HuH-7.5 (cell line): ENCODE measurements at places on chromosomes 12 and 14.

DNA sequence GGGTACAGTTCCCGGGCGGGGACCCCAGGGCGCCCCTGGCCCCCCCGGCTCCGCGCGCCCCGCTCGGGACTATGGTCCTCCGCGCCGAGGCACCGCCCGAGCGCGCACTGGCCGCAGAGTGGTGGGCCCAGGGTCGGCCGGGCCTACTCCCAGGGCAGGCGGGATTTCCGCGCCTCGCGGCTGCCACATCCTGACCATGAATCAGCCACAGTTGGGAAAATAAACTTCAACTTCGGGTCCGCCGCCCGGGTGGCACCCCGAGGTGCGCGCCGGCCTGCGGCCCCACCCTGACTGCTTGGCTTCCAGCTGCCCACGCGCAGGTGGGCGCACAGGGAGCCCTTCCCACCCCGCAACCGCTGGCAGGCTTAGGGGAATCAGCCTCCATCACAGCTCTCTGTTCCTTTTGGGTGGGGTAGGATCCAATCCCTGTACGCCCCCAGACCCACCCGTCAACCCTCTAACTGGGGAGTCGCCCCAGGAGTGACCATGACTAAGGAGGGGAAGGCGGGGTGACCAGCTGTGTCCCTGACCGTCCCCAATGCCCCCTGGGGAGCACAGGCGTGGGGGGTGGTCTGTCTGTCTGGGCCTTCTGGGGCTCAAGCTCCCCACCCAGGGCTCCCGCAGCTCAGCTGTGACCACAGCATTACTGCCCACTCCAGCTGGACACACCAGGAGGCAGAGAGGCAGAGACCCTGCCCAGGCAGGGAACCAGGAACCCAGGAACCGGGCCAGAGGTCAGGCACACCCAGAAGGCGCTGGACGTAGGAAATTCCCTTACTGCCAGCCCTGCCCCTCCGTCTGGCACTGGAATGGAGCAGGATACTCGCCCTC lies 678 bp downstream of the INF2 start:
- no peak for DNase-seq

DNA sequence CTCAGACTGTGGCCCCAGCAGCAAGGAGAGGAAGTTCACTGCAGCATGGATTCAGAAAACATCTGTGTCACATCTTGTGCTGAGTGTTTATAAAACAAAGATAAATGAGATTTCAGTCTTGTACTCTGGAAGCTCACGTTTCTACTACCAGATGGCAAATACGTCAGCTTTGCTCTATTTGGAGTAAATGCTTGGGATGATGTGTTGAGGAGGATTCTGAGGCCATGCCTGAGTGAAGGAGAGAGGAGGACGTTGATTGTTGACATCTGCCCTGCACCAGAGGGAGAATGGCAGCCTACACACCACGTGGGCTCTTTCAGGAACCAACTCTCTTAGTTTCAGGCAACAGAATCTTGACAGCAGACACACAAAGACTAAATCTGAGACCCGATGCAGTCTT lies 188.9 kb downstream of the TMEM132C start:
- no peak for DNase-seq

- peak; percentile 40 for DNase-seq
These were observed 2.0 kb downstream of the EMC9 start for GRCh38 chr14:24139272-24139934.

- no peak for DNase-seq
These were observed 14.5 kb downstream of the GPR135 start for GRCh38 chr14:59450716-59451115.

DNA sequence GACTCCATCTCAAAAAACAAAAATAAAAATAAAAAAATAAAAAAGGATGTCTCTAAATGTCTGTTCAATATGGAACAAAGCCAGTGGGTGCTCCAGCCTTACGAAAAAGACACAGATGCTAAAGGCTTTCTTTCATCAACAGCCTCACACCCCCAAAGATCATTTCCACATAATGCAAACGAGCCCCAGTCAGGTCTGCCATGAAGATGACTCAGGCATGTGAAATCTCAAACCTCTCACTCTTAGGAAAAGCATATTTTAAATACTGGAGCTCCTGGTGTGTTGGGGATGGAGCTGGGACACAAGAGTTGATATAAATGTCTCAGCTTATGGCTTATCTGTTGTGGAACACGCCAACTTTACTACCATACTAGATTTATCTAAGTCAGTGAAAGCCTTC lies 49.9 kb upstream of the PLXNC1 start:
- DNase-seq: no peak

- no peak for DNase-seq
These were observed 23.5 kb downstream of the ATP5MC2 start for GRCh38 chr12:53652366-53652765.

- DNase-seq: no peak
These were observed 29.1 kb downstream of the NGB start for GRCh38 chr14:77241955-77242354.

GRCh38 chr12:46677749-46678148 lies 148.0 kb downstream of the SLC38A4 start:
- peak; percentile 25 for DNase-seq

DNA sequence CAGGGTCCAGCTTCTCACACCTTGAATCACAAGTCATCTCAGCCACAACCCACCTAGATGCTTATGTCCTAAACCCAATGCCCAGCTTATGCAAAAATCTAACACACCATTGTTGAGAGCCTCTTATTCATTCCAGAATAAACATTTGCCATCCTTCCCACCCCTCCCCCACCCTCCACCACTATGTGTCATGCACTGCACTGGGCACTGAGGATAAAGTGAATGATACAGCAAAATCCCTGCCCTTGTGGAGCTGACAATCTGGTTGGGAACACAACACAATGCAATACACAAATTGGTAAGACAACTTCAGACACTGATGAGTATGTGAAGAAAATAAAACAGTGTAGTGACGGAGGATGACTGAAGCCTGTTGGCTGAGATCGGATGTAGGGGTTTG lies 1.4 kb upstream of the GLTP start:
- DNase-seq: no peak

DNA sequence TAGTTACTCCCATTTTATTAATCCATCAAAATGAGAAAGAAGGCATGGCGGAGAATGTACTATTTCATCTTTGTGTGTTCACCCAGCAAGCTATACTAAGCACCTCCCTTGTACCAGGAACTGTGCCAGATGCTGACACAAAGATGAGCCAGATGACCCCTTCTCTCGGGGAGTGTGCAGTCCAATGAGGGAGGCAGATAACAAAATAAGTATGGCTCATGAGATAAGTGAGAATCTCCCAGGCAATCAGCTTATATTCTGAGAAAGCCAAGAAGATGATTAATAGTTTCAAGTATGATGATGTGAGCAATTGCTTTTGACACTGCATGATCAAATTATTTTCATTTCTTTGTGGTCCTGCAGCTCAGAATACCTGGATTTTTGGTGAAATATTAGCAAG lies 1.3 kb upstream of the TMEM233 start:
- no peak for DNase-seq

DNA sequence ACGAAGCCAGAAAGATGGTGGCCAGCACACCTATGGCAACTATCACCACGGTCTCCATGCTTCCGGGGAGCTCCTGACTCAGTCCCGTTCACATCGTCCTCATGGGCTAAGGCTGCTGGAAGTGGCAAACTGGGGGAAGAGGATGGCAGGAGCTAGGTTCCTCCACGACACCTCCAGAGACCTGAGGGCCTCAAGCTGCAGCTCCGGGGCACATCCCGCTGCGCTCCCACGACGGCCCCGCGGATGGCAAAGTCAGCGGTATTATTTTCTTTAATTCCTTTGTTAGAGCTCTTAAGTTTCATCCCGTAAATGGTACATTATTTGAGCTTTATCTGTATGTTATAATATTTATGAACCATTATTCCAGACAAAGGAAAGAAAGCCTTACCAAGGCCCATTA lies 190.5 kb downstream of the DACT1 start:
- DNase-seq: no peak

GRCh38 chr14:73773441-73774240 lies 59.5 kb upstream of the PNMA1 start:
- DNase-seq: no peak

DNA sequence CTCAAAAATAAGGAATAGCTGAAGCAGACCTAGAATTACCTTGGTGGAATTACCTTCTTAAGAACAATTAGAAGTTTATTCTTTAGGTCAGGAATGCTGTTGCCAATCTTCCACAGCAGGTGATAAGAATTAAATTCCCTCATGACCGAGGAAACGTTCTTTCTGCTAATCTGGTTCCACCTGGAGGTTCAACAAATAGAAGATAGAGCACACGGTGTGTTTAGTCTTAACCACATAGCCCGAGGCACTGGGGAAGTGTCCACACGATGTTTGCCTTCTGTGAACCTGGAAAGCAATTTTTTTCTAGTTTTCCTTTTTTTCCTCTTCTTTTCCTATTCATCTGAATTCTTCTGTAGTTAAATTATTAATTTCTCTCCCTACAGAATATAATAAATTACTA lies 906.9 kb downstream of the NRXN3 start:
- DNase-seq: no peak

DNA sequence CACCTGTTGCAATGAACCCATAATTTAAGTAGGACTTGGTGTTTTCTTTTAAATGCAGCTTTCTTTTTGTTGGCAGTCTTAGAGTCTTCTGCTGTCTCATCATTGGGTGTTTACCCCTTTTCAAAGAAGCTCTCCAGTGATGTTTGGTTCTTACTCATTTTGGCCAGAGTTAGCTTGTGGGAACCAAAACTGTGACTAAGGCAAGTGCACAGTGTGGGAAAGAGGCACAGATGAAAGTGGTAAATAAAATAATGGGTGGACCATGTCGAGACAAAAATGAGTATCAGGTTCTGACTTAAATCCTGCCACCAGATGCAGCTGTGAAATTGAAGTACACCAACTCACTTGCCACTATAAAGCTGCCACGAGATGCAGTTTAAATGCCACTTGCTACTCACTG lies 615.4 kb upstream of the MIS18BP1 start:
- DNase-seq: no peak

DNA sequence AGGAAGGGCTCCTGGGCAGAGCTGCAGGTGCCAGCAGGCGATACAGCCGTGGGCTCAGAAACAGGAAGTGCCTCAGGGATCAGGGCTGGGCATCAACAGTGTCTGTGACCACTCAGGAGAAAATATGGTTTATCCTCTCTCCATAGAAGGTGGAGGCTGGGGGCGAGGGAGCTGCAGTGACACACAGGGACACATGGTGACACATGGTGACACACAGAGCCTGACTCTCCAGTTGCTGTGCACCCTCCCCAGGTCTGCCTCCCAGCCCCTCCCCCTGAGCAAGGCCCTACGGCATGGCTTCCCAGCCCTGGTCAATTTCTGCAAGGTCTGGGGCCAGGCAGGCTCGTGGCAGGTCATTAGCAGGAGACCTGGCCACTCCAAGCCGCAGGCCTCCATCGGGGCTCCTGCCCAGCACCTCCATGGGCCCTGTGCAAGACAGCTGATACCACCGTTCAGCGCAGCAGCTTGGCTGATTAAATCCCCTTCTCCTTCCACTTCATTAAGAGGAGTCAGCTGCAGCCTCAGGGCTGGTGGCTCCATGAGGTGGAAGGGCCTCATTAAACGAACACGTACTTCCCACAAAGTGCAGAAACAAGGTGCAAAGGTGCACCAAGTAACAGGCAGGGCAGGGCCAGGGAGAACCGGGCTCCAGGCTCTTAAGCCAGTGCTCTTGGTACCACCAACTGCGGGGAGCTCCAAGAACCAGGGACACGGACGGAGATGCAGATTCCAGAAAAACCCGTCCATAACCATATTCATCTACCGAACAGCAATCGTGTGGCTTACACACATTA lies 60.7 kb downstream of the CCNK start:
- no peak for DNase-seq

DNA sequence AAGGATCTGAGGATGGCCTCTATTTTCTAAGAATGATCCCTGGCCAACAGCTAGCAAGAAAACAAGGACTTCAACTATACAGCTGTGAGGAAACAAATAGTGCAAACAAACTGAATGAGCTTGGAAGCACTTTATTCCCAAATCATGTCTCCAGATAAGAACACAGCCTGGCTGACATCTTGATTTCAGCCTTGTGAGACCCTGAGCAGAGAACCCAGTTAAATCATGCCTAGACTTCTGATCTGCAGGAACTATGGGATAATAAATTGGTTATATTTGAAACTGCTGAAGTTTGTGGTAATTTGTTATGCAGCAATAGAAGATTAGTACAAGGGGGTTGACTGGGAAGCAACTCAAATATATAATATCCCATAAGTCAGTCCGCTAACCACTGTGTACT lies 183.9 kb upstream of the BMP4 start:
- no peak for DNase-seq

DNA sequence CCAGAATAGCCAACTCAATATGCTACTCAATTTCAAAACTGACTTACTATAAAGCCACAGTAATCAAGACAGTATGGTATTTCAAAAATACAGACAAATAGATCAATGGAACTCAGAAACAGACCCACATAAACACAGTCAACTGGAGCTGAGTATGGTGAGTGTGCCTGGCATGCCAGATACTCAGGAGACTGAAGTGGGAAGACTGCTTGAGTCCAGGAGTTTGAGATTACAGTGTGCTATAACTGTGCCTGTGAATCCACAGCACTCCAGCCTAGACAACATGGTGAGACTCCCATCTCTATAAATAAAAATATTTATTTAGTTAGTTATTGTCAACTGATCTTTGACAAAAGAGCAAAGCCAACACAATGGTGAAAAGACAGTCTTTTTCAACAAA lies 81.8 kb downstream of the NUMB start:
- DNase-seq: no peak

GRCh38 chr14:76537906-76538647 lies 162.1 kb downstream of the ESRRB start:
- no peak for DNase-seq

GRCh38 chr12:121223292-121224285 lies 13.7 kb downstream of the P2RX4 start:
- no peak for DNase-seq

GRCh38 chr12:127509066-127509778 lies 757.7 kb upstream of the TMEM132C start:
- DNase-seq: no peak

DNA sequence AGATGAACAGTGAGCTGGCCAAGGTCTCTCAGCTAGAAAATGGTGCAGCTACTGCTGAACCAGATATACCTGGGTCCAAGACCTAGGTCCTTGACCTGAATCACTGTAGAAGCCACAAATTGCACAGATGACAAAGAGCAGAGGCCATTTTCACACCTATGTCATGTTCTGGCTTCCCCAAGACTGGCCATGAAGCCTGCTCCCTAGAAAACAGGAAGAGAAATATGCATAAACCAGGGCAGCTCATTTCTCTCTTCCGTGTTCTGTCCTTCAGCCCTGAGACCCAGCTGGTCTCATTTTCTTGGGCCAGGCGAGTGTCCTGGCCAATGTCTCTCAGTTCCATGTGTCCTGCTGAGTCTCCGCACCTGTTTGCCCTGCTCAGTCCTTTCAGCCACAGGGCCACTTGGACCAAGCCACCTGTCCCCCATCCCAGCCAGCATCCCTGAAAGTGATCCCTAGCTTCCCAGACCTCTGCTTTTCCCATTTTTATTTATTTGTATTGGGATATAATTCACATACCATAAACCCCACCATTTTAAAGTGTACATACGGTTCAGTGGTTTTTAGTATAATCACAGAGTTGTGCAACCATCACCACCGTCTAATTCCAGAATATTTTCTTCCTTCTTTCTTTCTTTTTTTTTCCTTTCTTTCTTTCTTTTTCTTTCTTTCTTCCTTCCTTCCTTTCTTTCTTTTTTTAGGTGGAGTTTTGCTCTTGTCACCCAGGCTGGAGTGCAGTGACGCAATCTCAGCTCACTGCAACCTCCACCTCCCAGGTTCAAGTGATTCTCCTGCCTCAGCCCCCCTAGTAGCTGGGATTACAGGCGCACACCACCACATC lies 27.0 kb downstream of the P2RX7 start:
- DNase-seq: no peak

- no peak for DNase-seq
These were observed 50.7 kb downstream of the LIN52 start for GRCh38 chr14:74135426-74135825.

GRCh38 chr12:54053751-54054741 lies at the start of gene HOXC4:
TSS of gene HOXC4 (plus strand) at chr12:54053835. CDS start at chr12:54053923, 88 bp downstream.
- peak; percentile 86 for DNase-seq
